Activated naive CD8-positive, alpha-beta T cell treated with anti-CD3 and anti-CD28 coated beads, Interleukin-2, amount 10 ng/mL, durations not matched to agents 7 days and 5 days (primary cell): ENCODE measurements at places on chromosomes 2 and 18. TPM values are rescaled to one million over a fixed set of nuclear protein-coding genes. Genes with fewer than 3 reads are reported as not detected.

ASPRV1 gene
- total RNA-seq = 1.2 TPM

SERPINB4 gene
- not detected for total RNA-seq

FN1 gene
- 0.53 TPM for total RNA-seq

DNA sequence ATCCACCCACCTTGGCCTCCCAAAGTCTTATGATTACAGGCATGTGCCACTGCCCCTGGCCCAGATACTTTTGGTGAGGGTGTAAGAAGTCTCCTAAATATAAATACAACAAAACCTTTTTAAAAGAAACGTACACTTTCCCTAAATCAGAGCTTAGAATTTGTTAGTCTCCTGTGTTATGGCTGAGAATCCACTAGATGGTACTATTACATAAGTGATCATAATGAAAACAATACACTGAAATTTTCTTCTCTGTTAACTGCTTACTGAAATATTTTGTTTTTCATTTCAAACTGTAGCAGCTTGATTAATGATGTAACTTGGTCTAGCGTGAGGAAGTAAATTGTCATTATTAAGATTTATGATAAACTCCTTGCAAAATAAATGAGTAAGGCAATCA, 74.8 kb upstream of the FAM98A start:
- no peak for DNase-seq

GRCh38 chr2:70936165-70936978, 672 bp downstream of the ATP6V1B1 start:
- no peak for DNase-seq

- DNase-seq = no peak
These were observed 211.6 kb upstream of the SMAD7 start for GRCh38 chr18:49162226-49162864.

DNA sequence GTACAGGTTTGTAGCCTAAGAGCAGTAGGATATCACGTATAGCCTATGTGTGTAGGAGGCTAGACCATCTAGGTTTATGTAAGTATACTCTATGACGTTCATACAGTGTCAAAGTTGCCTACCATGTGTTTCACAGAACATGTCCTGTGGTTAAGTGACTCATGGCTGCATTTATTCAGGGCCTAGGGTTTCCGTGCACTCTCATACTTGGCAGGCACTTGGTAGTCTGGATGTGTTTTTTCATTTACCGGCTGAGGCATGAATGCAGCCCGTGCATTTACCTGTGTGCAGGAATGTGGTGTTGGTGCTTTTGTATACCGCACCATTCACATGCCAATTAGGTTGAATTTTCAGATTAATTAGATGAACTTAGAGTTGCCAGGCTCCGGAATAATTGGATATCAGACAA, 43.4 kb downstream of the MYL12B start:
- DNase-seq = no peak

DNA sequence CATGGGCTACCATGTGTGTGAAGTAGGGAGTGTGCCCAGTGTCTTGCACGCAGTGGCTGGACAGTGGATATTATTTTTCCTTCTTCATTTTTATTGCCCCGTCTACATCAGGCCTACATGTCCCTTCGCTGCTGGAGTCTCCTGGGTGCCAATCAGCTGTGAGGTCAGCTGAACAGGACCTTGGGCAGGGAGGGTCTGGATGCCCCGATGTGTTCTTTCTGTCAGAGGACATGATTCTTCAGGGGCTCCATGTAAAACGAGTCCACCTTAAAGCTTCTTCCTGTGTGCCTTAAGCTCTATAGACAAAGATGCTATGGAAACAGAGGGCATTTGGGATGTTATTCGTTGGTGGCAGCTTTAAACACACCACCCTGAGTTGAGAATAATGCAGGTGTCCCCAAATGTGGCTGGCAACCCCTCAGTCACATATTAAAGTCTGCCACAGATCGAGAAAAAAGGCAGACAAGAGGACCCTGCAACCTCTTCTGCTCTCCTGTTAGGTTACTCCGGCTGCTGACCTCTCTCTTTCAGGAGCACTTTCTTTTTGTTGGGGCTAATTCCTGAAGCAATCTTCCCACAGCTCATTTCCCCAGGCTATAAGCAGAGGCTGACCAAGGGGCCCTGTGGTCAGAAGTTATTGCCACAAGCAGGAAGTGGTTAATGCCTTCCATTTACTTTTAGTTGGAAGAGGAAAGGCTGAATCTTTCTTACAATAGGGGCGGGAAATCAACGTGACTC, 20.0 kb downstream of the GREB1 start:
- no peak for DNase-seq

GRCh38 chr2:232857158-232857563, 12.9 kb upstream of the SNORC start:
- no peak for DNase-seq

DNA sequence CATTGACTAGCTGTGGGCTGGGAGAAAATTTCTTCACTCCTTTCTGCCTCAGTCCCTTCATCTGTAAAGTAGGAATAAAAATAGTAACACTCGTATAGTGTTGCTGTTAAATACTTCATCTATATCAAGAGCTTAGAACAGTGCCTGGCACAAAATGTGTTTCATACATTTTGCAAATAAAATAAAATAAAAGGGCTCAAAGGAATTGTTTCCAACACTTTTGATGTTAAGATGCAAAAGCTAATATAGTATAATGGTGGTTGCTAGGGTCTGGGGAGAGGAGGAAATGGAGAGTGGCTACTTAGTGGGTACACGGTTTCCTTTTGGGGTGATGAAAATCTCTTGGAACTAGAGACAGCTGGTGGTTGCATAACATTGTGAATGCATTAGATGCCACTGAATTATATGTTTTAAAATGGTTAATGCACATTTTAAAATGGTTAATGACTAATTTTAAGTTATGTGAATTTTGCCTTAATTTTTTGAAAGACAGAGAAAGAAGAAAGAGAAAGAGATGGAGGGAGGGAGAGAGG, 542.1 kb upstream of the ID2 start:
- DNase-seq = no peak

- no peak for DNase-seq
These were observed 216.6 kb downstream of the HRH4 start for GRCh38 chr18:24677011-24677410.

DNA sequence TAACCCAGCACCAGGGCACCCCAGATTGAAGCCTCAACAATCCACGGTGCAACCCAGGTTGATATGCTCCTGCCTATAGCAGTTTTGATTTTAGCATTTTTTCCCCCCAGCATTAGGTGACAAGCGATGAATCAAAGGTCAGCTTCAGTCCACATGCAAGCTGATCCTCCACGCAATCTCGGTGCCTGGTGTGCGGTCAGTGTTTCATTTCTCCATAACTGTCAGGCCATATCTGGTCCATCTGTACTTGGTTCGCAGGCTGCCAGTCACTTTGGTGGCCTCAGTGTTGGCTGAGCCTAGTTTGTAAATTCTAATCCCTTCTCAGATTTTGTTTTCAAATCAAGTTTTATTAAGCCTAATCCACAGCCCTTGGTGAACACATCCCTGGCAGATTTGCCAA, 30.2 kb downstream of the KCNG3 start:
- no peak for DNase-seq
